Right cardiac atrium (tissue), 5 donors: ENCODE measurements at places on chromosomes 16 and 17. TPM values are rescaled to one million over a fixed set of nuclear protein-coding genes. Genes with fewer than 3 reads are reported as not detected.

TMC5 gene
- polyA plus RNA-seq, result 0.11 TPM

KRTAP9-7 gene
- not detected for polyA plus RNA-seq

KRTAP1-5 gene
- polyA plus RNA-seq, result not detected

TCF25 gene
- 73.5 TPM for polyA plus RNA-seq

ZNF319 gene
- polyA plus RNA-seq, result 6.3 TPM

MYH13 gene
- not detected for polyA plus RNA-seq

MYO18A gene
- 248 TPM for polyA plus RNA-seq

CMTR2 gene
- polyA plus RNA-seq, result 4.0 TPM

GRAP gene
- 2.3 TPM for polyA plus RNA-seq

FNDC8 gene
- not detected for polyA plus RNA-seq

CCL7 gene
- polyA plus RNA-seq, result not detected

TMEM98 gene
- 27.6 TPM for polyA plus RNA-seq

GLP2R gene
- polyA plus RNA-seq, result 0.77 TPM

ZC3H18 gene
- polyA plus RNA-seq, result 19.6 TPM

RUNDC3A gene
- 1.6 TPM for polyA plus RNA-seq

SOST gene
- polyA plus RNA-seq, result 1.6 TPM

MYH4 gene
- polyA plus RNA-seq, result not detected

CETP gene
- polyA plus RNA-seq, result 0.34 TPM

ABCA6 gene
- 33.0 TPM for polyA plus RNA-seq

ABCC12 gene
- polyA plus RNA-seq, result not detected

SPAG9 gene
- polyA plus RNA-seq, result 19.1 TPM

TEKT3 gene
- 0.32 TPM for polyA plus RNA-seq

RBBP6 gene
- 26.0 TPM for polyA plus RNA-seq

SOCS3 gene
- polyA plus RNA-seq, result 52.6 TPM

RNF43 gene
- polyA plus RNA-seq, result 3.7 TPM

ZNF18 gene
- 3.5 TPM for polyA plus RNA-seq

CTRB1 gene
- 0.27 TPM for polyA plus RNA-seq

WNT3 gene
- 1.0 TPM for polyA plus RNA-seq

C17orf107 gene
- 3.6 TPM for polyA plus RNA-seq

PRDM7 gene
- not detected for polyA plus RNA-seq

XAF1 gene
- 31.1 TPM for polyA plus RNA-seq

MAPT gene
- polyA plus RNA-seq, result 7.7 TPM

PDILT gene
- polyA plus RNA-seq, result not detected

ZKSCAN2 gene
- polyA plus RNA-seq, result 1.7 TPM

SPIRE2 gene
- 1.4 TPM for polyA plus RNA-seq

SEPTIN12 gene
- not detected for polyA plus RNA-seq

SLC5A11 gene
- polyA plus RNA-seq, result 0.02 TPM

SETD1A gene
- 9.6 TPM for polyA plus RNA-seq

C16orf82 gene
- polyA plus RNA-seq, result not detected

ZG16B gene
- polyA plus RNA-seq, result not detected

CD300H gene
- polyA plus RNA-seq, result not detected

METTL9 gene
- polyA plus RNA-seq, result 31.5 TPM

TM4SF5 gene
- polyA plus RNA-seq, result not detected

KCNH4 gene
- 0.14 TPM for polyA plus RNA-seq

BIRC5 gene
- polyA plus RNA-seq, result 0.29 TPM

SOX9 gene
- 12.5 TPM for polyA plus RNA-seq

MT1M gene
- polyA plus RNA-seq, result 18.0 TPM

CCDC78 gene
- polyA plus RNA-seq, result 0.48 TPM

KRTAP3-2 gene
- polyA plus RNA-seq, result not detected

PIRT gene
- polyA plus RNA-seq, result 0.02 TPM

CIBAR2 gene
- polyA plus RNA-seq, result 0.09 TPM

PRSS8 gene
- 0.41 TPM for polyA plus RNA-seq

SLC9A5 gene
- polyA plus RNA-seq, result 1.9 TPM

USP43 gene
- polyA plus RNA-seq, result 0.07 TPM

GUCY2D gene
- polyA plus RNA-seq, result 0.09 TPM

GAS7 gene
- polyA plus RNA-seq, result 40.3 TPM

NEUROD2 gene
- not detected for polyA plus RNA-seq
